Adipocyte (in vitro differentiated cells): ENCODE measurements at places on chromosomes 3 and 15.

GRCh38 chr3:100184948-100185570, 70.8 kb upstream of the FILIP1L start:
- no peak for DNase-seq

DNA sequence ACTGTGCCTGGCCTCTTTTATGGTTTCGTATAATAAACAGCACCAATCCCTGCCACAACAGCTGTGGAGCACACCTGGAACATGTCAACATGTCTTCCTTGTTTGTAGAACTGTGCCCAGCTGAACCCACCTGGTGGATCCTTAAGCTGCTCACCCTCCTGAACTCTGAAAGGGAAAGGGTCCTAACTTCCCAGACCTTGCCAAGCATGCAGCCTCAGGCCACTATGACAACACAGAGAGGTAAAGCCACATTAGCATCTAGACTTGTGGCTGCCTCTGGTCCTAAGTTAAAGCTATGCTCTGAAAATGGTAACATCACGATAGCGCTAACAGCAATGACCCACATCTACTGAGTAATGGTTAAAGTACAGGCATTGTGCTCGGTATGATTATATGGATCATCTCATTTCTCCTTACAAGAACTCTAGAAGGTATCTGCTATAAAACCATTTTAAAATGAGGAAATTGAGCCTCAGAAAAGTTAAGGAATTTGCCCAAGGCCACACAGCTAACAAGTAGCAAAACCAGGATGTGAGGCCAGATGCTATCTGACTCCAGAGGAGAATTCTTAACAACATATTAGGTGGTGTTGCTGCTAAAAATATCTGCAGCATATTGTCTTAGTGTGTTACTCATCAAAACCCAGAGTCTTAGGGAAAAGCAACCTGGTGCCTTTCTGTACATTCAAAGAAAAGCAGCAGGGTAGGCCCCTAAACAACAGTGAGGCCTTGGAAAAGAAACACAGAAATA, 23.1 kb upstream of the HERC1 start:
- peak; percentile 62 for DNase-seq

DNA sequence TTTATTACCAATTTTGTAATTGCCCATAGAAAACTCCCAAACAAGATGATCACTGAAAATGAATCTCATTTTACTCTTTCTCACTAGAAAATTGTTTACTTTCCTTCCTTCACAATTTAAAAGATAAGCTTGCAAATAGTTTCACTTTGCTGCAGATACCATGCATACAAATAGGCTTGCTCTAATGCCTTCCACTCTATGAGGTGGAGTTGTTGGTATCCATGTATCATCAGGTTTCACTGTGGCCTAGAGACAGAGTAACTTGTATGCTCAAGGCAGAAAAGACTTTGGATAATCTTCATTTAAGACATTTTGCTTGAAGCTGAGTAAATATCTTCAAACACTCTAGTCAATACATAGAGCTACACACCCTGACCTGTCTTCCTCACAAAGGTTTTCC, 60.8 kb downstream of the RYK start:
- peak; percentile 34 for DNase-seq

GRCh38 chr3:50563867-50564266, 3.7 kb downstream of the C3orf18 start:
- DNase-seq, result no peak

GRCh38 chr3:129046037-129046731, 14.4 kb upstream of the GP9 start:
- DNase-seq, result no peak

DNA sequence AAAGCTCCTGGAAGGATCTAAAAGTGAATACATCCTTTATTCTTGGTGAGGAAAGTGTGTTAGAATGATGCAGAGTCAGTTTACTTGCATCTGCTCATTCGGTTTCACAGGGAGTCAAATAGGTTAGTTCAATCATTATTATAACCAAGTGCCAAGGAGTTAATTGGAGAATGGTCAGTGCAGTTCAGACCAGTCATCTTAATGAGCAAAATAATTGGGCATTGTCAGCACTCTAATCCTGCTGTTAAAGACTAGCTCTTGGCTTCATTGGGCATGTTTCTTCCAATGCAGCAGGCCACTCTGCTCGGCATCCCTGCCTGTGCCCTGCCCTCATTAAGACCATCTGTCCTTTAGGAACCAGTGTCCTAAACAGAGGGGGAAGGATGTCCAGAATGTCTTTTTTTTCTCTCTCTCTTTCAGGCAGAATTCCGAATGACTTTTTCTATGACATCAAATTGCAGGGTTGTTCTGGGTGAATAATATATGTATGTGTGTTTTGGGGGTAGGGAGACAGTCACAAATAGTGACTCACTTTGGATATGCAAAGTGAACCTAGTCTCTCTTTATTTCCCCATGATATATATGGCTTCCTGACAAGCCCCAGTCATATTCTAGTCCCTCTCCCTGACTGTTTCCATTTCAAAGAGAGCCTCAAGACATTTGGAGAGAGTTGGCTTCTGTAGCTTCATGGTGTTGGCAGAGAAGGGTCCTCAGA, 205.4 kb upstream of the TRIM42 start:
- peak; percentile 5 for DNase-seq

GRCh38 chr3:30645077-30645476, 38.7 kb downstream of the TGFBR2 start:
- no peak for DNase-seq

- no peak for DNase-seq
Measured at GRCh38 chr3:185711255-185711870, 113.5 kb downstream of the IGF2BP2 start.

DNA sequence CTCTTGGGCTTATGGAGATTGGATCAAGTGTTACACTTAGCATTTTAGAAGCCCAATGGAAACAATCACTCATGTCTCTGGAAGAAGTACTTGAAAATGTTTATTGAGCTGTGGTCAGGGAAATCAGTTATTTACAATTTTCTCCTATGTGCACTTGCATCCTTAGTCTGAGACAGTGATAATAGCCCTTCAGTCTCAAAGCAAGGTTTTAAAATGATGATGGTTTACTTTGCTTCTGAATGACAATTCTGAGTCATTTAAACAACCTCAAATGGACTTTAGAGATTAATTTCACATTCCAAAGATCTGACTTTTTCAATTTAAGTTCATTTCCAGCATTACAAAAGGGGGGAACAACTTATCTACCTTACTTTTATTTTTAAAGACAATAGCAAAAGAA, 20.1 kb downstream of the TIPARP start:
- DNase-seq, result no peak

- no peak for DNase-seq
Measured at GRCh38 chr15:64138331-64138941, 13.1 kb upstream of the SNX22 start.

DNA sequence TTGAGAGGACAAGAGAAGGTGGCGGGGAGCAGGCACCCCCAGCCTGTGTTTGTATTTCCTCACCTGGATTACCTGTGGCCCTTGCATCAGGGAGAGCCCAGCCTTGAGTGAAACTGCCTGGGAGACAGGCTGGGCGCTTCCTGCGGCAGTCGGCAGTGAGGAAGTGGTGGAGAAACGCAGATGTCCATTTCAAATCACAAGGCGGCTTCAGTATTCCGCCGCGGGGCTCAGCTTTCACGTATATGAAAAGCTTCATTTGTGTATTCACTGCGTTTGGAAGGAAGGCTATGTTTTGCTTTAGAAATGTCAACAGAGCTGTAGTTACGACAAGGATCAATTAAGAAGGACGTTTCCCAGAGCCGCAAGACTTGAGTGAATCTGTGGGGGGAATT, 167.4 kb upstream of the CTDSPL start:
- peak; percentile 7 for DNase-seq

GRCh38 chr3:135040321-135041240, 245.5 kb downstream of the EPHB1 start:
- DNase-seq, result no peak

- no peak for DNase-seq
Measured at GRCh38 chr3:66211779-66212178, 9.0 kb upstream of the SLC25A26 start.

DNA sequence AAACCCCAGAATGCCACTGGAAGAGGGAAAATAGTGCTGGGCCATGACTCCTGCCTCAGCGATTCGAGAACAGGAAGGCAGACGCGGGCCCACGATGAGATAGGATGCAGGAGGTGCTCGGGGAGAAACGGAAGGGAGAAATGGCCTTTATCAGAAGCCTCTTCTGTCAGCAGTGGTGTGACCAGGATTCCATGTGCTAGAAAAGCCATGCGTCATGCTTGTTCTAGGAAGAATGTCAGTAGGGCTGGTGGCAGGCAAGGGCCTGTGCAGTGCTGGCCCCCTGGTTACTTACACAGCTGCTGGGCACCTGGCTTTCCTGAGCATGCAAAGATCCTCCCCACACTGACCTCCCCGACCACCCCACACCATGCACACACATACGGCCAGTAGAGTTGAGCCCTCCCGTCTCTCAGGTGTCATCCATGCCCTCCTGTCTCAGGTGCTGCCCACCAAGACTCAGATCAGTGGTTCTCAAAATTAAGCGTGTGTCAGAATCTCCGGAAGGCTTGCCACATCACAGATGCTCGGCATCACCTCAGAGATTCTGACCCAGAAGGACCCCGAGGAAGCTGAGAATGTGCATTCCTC, 106.7 kb downstream of the ADAMTS17 start:
- DNase-seq, result no peak

GRCh38 chr15:92034227-92034626, 180.7 kb downstream of the SLCO3A1 start:
- no peak for DNase-seq

DNA sequence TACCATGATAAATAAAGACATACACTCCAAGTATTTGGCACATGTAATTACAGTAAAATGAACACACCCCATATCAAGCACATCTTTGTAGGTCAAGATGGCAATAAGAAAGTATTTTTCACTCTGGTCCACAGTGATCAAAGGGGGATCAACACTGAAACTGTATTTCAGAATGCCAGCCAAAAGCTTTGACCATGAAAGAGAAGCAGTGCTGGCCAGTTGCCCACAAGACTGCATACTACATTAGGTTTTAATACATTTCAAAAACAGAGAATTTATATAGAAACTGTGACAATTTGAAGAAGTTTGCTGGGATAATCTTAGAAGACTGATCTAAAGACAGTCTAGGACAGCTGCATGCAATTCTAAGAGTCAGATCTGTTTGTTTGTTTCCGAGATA, 1035.3 kb downstream of the FHIT start:
- DNase-seq, result no peak

GRCh38 chr3:89002191-89002590, 105.2 kb upstream of the EPHA3 start:
- DNase-seq, result peak; percentile 52

GRCh38 chr3:125032683-125033082, 23.1 kb downstream of the HEG1 start:
- no peak for DNase-seq

GRCh38 chr3:171813897-171814460, 3.7 kb upstream of the PLD1 start:
- no peak for DNase-seq

- no peak for DNase-seq
Measured at GRCh38 chr15:63244399-63244798, 33.0 kb upstream of the APH1B start.

- no peak for DNase-seq
Measured at GRCh38 chr3:132232231-132232792, 84.9 kb upstream of the ACP3 start.
